Activated T-cell treated with anti-CD3 and anti-CD28 coated beads for 48 hours (primary cell): ENCODE measurements at places on chromosomes 12 and 14.
A peak's percentile ranks its signal among the peaks of the same experiment; 100 is the strongest.

DNA sequence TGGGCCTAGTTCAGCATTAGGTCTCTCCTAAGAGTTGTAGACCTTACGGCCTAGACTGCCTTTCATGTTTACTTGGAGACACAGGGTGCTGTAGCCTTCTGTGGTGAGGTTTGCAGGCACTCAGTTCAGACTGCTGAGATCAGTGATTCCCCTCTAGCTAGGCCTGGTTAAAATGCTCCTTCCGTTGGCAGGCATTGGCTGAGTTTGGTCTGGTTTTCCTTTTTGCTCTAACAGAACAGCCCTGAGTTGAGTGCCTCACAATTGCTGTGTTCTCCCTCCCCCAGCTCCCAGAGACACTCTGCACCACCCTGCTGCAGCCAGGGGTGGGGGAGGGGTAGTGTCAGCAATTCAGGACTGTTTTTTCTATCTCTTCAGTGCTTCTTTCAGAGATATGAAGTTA is 178.9 kb upstream of the DYRK2 start:
- no peak for DNase-seq

- DNase-seq, result no peak
Observed at GRCh38 chr14:24233538-24233866, 773 bp downstream of the GMPR2 start.

GRCh38 chr12:3658327-3659163 is 94.4 kb downstream of the CRACR2A start:
- peak; percentile 10 for DNase-seq

DNA sequence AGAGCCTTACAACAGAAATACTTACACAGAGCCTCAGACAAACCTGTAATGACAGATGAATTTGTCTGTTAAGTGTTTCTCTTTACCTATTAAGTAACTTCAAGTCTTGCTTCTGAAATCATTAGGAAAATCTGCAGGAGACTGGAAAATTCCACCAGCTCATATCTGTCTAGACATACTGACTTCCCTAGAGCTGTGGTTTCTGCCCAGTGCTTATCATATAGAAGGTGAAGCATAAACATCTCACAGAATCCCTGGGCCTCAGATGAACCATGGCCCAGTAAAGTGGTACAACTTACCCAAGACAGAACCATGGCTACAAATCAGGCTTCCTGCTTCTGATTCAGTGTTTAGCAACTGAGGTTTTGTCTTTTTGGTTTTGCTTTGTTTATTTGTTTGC is 91.6 kb downstream of the EGLN3 start:
- no peak for DNase-seq

DNA sequence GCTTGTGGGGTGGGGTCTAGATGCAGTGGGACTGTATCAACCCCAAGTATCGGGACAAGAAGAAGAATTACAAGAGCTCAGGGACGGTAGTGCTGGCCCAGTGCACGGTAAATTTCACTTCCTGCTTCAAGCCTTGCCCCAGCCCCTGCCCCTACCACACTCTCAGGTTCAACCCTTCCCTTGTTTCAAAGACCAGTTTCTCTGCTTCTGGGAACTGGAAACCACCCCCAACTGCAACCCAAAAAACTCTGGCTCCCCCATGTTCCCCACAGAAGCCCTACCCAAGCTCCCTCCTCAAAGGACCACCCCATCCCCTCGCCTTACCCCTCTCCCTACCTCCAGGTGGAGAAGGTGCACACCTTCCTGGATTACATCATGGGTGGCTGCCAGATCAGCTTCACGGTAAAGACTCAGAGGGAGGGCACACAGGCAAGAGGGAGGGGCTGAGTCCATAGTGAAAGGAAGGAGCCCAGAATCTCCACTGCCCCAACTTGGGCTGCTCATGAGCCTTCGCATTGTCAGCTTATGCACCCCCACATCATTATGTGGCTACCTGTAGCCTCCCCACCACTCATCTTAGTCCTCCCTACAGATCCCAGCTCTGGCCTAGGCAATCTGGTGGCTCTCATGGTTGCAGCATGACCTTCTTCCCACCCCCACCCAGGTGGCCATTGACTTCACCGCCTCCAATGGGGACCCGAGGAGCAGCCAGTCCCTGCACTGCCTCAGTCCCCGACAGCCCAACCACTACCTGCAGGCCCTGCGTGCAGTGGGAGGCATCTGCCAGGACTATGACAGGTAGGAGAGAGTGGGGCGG is 4.3 kb downstream of the CPNE6 start:
- DNase-seq, result no peak

GRCh38 chr14:76867516-76868453 is 41.6 kb downstream of the LRRC74A start:
- peak; percentile 18 for DNase-seq

DNA sequence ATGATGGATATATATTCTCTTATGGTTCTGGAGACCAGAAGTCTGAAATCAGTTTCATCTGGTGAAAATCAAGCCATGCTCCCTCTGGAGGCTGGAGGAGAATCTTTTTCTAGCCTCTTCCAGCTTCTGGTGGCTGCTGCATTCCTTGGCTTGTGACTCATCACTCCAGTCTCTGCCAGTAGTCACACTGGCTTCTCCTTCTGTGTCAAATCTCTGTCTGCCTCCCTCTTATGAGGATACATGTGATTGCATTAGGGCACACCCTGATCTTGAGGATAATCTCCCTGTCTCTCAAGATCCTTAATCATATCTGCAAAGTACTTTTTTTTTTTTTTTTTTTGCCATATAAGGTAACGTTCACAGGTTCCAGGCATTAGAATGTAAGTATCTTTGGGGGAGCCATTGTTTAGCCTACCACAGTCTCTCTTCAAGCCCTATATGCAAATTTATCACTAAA is 17.7 kb downstream of the DNAL1 start:
- no peak for DNase-seq

- DNase-seq, result no peak
Observed at GRCh38 chr14:30443368-30444007, 115.5 kb upstream of the G2E3 start.

DNA sequence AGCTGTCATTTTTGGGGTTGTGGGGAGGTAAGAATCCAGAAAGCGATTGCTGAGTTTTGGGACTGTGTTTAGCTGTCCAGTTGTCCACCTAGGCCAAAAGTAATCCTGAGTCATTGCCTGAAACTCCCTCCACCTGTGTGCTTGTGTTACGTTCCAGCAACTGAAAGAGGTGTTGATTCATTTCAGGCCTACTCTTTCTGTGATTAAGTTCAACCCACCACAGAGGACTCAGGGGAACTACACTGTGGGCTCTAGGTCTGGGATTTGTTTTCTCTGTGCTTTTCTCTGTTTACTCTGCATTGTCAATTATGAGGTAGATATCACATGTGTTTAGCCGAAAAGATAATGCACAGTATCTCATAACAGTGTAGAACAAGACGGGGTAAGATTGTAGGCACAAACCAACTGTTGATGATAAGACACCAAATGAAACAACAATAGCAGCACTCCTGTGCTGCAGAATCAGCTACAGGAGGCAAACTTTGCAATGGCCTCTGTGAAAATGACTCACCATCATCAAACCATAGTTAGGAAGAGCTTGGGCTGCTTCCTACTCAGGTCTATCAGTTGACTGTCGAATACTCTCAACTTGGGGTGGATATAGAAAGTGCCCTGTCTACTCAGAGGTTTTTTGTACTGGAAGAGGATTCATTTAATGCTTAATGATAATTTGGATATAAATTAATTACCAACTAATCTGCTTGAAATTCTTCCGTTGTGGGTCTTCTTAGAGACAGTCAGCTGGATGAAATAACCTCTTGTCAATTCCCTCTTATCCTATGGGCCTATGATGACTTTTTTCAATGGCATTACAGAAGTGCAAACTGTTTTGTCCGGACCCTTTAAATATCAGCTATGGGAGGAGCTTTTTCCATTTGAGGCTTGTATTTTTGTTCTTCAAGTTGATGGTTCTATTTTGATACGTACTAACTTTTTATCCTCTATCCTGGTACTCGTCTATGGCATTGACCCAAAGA is 385.9 kb downstream of the BMP4 start:
- no peak for DNase-seq

GRCh38 chr14:90416720-90417119 is 19.9 kb downstream of the CALM1 start:
- no peak for DNase-seq

- no peak for DNase-seq
Observed at GRCh38 chr14:79101388-79101787, 931.2 kb downstream of the NRXN3 start.

- no peak for DNase-seq
Observed at GRCh38 chr12:130816097-130816496, 23.0 kb downstream of the STX2 start.

DNA sequence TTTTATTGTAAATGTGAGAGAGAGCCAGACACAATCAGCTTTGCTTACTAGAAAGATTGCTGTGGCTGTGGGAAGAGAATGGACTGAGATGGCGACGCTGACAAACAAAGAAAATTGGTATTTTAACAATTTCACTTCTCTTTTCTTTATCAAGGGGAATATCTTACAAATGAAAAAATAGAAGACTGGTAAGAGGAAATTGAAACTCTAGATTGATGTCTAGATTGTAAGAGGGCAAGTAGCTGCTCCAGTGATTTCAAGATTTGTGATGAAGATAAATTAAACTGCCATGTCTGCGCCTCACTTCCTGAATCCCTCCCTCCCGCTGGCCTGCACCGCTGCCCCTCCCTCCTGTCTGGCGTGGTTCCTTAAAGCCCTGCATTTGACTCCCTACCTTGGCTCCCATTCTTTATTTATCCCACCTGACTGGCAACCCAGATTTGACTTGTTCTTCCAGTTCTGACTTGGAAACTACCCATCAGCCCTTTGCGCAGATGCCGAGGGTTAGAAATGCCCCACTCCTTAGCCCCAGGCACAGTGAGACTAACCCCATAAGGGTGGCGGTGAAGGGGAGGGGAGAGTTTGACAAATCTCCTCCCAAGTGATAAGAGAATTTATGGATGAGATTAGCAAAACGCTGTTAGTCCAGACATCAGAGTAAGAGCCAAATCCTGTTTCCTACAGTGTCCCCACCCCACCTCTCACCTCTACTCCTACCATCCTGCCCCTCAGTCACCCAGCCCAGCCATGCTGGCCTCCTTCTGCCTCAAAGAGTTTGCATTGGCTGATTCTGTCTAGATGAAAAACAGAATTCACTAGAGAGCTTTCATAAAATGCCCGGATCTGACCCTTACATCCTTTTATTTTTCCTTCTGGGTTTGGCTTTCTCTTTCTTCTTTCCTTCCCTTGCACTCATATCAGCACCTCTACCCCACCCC is 125.3 kb upstream of the ATF7IP start:
- no peak for DNase-seq

DNA sequence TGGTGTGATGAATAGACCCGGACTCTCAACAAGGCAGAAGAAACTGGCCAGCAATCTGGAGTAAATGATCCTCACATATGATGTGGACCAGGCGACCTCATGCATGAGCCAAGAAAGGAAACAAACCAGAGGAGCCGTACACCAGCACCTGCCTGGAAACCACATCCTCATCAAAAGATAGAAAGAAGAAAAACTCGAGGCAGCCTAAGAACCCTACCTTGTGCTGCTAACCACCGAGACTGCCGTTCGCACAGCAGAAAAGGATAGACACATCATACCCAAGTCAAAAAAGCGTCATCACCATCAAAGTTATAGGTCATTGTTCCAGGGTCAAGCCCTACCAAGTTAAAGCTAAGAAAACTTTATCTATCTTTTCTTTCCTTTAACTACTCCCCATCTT is 66.7 kb downstream of the RESF1 start:
- peak; percentile 25 for DNase-seq

- DNase-seq, result no peak
Observed at GRCh38 chr12:123801573-123802178, 39.6 kb downstream of the DNAH10 start.

DNA sequence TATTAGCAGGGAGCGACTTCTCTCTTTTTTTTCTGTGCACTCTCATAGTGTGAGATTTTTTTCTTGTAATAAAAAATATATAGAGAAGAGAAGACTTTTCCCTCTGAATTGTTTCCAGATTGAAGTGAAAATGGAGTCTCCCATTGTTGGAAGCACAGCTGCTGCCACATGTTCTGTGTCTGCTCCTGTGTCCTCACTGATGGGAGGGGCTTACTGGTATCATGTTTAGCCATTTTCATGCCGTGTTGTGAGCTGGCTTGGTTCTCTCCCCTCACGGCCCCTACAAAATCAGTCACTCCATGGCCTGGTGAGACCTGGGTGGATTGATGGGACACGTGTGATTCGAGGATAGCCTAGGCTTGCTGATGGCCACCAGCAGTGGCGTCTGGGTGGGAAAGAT is 379.7 kb upstream of the DDHD1 start:
- DNase-seq, result no peak

DNA sequence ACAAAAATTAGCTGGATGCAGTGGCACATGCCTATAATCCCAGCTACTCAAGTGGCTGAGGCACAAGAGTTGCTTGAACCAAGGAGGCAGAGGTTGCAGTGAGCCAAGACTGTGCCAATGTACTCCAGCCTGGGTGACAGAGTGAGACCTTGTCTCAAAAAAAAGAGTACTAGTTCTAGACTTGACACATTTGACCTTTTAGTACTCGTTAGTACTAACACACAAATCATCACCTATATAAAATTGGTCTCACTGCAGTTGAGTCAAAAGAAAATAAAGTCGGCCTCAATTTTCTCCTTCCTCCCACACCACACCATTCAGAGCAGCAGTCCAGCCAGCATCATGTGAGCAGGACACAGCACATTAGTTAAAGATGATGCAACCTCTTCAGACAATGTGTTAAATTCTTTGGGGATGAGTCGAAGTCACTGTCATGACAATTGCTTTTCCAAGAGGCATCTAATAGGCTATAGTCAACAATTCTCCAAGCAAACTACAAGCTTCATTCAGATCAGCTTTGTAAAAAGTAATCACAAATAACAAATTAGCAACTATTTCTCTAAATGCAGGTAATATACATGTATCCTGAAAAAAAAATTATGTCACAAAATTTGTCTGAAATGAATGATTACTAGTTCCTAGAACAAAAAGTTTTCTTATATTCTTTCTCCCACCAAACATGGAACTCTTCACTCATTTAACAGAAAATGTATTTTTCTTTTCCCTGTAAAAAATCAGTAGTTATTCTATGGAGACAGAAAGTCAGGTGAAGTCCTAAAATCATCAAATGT is 55.6 kb downstream of the CLIP1 start:
- no peak for DNase-seq

- no peak for DNase-seq
Observed at GRCh38 chr12:123250471-123251383, 17.5 kb downstream of the MTRFR start.

- no peak for DNase-seq
Observed at GRCh38 chr14:53103636-53104340, 49.3 kb downstream of the DDHD1 start.

DNA sequence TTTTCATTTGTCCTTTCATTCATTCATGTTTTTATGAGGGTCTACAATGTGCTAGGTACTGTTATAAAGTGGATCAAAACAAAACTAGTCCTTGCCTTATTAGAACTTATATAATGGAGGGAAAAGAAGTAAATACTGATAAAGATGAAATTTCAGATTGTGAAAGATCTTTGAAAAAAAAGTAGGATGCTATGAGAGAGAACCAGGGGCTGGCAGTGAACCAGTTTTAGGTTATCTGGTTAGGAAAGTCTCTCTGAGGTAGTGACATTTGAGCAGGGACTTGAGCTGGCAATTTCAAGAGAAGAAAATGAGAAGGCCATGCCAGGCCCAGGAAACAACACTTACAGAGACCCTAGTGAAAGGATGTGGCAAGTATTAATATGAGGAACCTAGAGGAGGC is 57.3 kb upstream of the E2F7 start:
- DNase-seq, result no peak

GRCh38 chr12:20810487-20810886 is at the start of gene SLCO1B3:
SLCO1B3 (plus strand) TSS chr12:20810705; CDS start chr12:20815739, 5,034 bp downstream.
- DNase-seq, result no peak
